Right renal cortex interstitium (tissue), 3 donors: ENCODE measurements at places on chromosomes 11 and 22.

DNA sequence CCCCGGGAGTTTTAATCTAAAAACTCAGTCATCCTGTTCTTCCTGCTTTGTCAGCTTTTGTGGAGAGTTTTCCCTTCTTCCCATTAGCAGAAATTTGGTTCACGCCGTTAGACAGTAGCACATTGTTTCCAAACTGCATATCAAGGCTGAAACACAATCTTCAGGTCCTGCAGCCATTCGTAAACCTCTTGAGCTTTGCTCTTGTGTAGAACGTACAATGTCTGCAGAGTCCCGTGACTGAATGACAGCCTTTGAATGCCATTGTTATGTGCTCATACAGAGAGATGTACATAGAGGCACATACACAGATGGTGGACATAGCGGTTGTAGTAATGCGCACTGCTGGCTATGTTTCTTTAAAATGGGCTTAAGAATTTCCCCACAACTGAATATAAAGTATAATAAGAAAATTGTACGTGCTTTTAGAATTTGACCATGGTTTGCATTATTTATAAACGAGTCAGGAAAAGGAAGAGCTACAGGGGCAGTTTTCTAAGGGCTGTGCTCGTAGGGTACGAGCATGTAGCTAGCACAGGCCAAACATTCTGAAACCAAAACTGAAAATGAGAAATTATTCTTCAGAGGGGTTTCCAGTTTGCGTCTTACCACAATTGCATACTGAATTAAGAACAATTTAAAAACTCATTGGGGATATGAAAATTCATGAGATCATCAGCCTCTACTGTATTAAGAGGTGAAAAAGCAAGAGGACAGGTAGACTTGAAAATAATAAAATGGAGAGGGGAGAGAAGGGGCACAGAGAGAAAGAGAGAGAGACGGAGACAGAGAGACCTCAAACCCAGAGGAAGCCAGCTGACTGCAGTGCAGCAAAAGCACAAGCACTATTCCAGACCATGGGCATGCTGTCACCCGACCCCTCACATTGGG, 310.1 kb downstream of the CADM1 start:
- DNase-seq, result no peak

- no peak for DNase-seq
Observed at GRCh38 chr11:69245491-69246345, 48.2 kb upstream of the MYEOV start.

DNA sequence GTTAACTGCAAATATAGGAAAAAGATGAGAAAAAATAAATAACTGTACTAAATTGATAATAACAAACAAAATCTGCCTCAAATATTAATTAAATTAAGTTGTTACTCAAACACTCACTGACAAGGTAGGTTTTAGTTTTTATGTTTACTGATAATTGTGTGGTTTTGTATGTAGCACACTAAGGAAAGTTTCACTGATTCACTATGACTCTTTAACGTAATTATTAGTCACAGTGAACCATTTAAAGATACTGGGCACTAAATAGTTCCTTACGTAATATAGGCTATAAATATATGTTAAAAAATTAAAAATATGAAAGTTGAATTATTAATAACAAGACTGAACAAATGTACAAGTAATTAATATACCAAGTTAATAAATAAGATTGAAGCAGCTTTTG, 2330.0 kb upstream of the RAG2 start:
- no peak for DNase-seq

DNA sequence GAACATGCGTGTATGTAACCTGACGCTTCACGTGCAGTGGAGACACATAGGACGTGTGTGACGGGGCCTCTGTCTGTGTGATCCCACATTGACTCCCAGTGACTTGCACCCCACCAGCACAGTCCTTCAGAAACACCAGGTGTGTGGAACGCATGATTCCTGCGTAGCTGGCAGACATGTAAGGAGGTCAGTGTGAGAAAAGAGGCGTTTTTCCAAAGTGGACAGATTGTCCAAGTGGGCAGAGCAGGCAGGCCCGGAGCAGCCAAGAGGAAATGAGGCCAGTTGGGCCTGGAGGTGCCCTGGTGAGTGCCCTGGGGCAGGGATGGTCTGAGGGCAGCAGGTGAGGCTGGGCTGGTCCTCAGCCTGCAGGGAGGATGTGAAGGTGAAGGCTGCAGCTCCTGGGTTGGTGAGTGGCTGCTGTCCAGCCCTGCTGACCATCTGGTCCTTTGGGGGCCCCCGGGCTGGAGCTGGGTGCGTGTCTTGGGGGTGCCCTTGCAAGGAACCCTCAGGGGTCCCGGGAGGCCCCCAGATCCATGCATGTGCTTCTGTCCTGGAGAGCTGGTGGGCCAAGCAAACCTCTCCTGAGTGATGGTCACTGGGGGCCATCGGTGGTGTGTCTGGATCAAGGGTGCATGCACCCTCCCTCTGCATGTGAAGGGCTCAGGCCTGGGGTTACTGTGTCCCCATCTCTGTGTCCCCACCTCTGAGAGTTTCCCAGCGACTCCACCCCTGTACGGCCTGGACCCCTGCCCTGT, 26.6 kb downstream of the SHANK3 start:
- DNase-seq, result no peak

- no peak for DNase-seq
Observed at GRCh38 chr11:8097468-8097867, 16.5 kb downstream of the TUB start.

DNA sequence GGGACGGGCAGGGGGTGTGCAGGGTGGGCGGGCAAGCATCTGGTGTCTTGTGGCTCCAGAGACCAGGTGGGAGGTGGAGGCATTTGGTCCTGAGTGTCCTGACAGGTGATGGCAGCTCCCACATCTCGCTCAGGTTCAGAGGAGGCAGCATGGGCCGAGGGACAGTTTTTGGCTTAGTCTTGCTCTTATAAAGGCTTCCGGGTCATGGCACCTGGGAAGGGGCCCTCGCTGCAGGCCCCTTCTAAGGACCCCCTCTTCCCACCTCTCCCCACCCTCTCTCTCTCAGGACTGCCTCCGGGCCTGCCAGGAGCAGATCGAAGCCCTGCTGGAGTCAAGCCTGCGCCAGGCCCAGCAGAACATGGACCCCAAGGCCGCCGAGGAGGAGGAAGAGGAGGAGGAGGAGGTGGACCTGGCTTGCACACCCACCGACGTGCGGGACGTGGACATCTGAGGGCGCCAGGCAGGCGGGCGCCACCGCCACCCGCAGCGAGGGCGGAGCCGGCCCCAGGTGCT, 9.9 kb downstream of the CCND1 start:
- DNase-seq, result no peak

DNA sequence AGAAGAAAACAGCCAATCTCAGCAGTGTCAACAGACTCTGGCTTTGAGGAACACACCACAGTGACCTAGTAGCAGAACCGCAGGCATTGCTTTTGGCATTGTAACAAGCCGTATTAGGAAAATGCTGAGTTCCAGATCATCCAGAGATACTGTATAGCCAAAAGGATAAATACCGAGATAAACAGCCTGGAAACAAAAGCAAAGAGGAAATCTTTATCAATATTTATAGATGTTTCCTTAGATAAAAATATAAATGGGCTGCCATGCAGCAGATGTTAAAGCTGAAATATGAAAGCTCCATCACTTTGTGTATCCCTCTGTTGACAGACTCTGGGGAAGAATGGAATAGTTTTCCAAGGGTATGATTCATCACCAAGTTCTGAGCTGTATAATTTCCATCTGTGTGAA, 98.9 kb upstream of the TP53AIP1 start:
- no peak for DNase-seq

DNA sequence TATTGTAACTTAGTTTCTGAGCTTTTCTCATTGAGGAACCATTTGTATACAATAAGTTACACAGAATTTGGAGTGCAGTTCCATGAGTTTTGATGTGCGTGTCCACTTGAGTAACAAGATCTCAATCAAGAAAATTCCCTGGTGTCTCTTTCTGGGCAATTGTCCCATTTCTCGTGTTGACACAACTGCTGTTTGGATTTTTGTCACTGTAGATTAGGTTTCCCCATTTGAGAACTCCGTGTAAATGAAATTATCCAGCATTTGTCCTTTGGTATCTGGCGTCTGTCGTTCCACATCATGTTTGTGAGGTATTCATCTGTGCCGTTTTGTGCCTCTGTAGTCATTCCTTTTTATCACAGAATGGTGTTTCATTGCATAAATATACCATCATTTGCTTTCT, 547.0 kb downstream of the TBC1D22A start:
- DNase-seq, result no peak

- DNase-seq, result peak; percentile 63
Observed at GRCh38 chr22:25235547-25236290, 16.3 kb downstream of the CRYBB2 start.

GRCh38 chr22:23722160-23722559, 28.8 kb downstream of the ZNF70 start:
- DNase-seq, result no peak

- no peak for DNase-seq
Observed at GRCh38 chr11:14554959-14555358, 34.8 kb upstream of the PSMA1 start.

DNA sequence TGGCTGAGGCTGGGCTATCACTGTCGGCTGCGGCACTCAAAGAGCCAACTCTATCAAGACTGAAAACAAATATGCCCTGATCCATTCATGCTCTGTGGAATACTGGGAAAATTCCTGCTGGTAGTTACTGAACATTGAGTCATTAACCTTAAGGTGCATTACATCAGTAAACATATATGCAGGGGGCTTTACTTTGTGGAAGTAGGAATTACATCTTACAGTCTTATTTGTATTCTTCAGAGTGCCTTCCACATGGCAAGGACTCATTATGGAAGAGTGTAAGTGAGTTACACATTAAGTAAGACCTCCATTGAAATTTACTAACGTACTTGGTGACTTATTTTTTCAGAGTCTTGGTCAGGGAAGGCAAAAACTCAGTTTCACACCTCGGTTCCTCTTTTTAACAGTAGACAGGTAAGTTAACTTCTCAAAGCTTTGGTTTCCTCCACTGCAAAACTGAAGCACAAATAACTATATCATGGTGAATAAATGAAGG, 4.5 kb downstream of the OR5B21 start:
- no peak for DNase-seq
